ENCODE measurements at places on chromosomes 1 and 21. TPM values are rescaled to one million over a fixed set of nuclear protein-coding genes. Genes with fewer than 3 reads are reported as not detected.

DNA sequence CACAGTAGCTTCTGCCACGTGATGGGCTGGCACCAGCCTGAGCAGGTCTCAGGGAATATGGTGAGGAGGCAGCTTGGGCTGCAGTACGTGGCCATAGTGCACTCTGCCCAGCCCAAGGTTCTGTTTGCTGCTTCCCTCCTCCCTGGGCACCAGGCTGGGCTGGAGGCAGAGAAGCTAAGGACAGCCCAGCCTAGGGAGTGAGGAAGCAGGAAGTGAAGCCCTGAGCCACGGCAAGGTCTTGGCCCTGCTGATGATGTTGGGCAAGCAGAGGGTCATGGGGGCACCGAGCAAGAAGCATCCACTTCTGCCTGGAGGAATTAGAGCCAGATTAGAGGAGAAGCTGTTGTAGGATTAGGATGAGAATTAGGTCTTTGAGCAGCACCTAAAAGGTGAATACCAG lies 326.7 kb upstream of the VAMP3 start:
- H3K36me3 ChIP-seq: no peaks in the 10 kb centered on the region
- H3K27me3 ChIP-seq: no peaks in the 10 kb centered on the region
- H3K27ac ChIP-seq: no peak overlapping the region
- H3K4me1 ChIP-seq: no peaks in the 10 kb centered on the region
- H3K4me3 ChIP-seq: no peak overlapping the region

GRCh38 chr1:156504438-156504813 lies 3.9 kb upstream of the MEF2D start:
- H3K27ac ChIP-seq: peak overlapping the region; percentile 97
- no peaks in the 10 kb centered on the region for H3K27me3 ChIP-seq
- DNase-seq: peak; percentile 37
- peaks cover 7% of the 10 kb centered on the region for H3K36me3 ChIP-seq
- H3K4me1 ChIP-seq: peaks cover 49% of the 10 kb centered on the region
- H3K4me3 ChIP-seq: peak overlapping the region; percentile 62

DNA sequence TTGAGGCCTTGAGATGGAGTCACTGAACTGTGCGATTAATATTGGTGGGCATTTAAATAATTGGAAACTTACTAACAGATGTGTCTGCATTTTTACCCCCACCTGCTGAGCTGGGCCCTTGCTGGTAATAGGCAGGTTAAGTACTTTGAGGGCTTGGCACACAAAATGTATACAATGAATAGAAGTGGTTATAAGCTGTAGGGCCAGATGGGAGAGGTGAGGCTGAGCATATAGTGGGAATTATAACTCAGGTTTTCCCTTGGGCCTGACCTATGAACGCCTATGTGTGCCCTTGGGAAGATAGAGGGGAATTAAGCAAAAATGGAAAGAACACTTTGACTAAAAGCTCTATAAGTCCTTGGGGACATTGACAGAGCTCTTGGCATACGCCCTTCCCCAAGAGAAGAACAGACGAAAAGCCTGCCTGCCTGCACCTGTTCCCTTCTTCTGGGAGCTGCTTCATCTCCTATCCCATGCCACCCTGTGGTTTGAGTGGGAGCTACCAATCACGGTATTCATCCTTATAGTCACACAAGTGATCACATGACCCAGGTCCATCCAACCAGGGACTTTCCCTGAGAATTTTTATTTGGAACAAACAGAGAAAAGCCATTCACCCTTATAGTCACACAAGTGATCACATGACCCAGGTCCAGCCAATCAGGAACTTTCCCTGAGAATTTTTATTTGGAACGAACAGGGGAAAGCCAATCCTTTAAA lies 260.7 kb upstream of the CSF3R start:
- no peak for DNase-seq
- H3K4me3 ChIP-seq: no peak overlapping the region
- H3K27ac ChIP-seq: no peak overlapping the region

- no peak overlapping the region for H3K27ac ChIP-seq
- no peak for DNase-seq
- H3K4me3 ChIP-seq: no peak overlapping the region
- H3K4me1 ChIP-seq: no peaks in the 10 kb centered on the region
- peaks cover 51% of the 10 kb centered on the region for H3K27me3 ChIP-seq
These were observed 379.8 kb upstream of the RUNX1 start for GRCh38 chr21:35428937-35429336.

GRCh38 chr21:35136106-35136505 lies 87.0 kb upstream of the RUNX1 start:
- H3K4me1 ChIP-seq: peaks cover 25% of the 10 kb centered on the region
- no peak overlapping the region for H3K4me3 ChIP-seq
- no peaks in the 10 kb centered on the region for H3K27me3 ChIP-seq
- H3K27ac ChIP-seq: peak overlapping the region; percentile 86
- no peak for DNase-seq
- H3K36me3 ChIP-seq: no peaks in the 10 kb centered on the region

GRCh38 chr1:152546704-152547103 lies 19.9 kb downstream of the LCE3E start:
- H3K27ac ChIP-seq: no peak overlapping the region
- H3K4me3 ChIP-seq: no peak overlapping the region
- peaks cover 24% of the 10 kb centered on the region for H3K27me3 ChIP-seq
- H3K4me1 ChIP-seq: no peaks in the 10 kb centered on the region

- no peak overlapping the region for H3K27ac ChIP-seq
- no peak overlapping the region for H3K4me3 ChIP-seq
- H3K4me1 ChIP-seq: no peaks in the 10 kb centered on the region
- no peaks in the 10 kb centered on the region for H3K36me3 ChIP-seq
- no peaks in the 10 kb centered on the region for H3K27me3 ChIP-seq
These were observed 204.3 kb downstream of the KCNJ6 start for GRCh38 chr21:37711836-37712568.

DNA sequence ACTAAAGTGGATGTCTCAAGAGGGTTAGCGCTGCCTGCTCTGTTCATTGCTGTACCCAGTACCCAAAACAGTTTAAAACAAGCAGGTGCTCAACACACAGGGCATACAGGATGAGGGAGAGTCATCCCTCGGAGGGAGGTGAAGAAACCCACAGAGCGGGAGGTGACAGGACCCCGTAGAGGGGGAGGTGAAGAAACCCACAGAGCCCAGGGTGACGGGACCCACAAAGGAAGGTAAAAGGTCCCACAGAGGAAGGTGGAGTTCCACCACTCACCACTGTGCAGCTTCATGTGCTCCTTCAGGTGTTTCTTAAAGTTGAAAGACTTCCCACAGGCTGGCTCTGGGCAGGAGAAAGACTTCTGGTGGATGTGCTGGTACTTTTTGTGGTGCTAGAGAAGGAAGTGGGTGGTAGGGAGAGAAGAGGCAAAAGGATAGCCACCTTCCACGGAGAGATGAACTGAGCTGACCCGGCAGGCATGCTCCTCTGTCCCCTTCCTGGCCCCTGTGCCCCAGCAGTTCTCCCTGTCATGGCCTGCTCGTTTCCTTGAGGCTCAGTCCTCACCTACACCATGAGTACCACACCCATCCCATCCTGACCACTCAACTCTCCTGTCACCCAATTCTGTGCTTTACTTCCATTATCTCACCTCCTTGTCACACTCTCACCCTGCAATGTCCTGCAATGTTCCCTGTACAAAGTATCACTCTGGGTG lies 5.1 kb downstream of the ZNF692 start:
- no peak overlapping the region for H3K27ac ChIP-seq
- H3K27me3 ChIP-seq: no peaks in the 10 kb centered on the region
- no peak for DNase-seq
- peaks cover 14% of the 10 kb centered on the region for H3K4me1 ChIP-seq
- no peak overlapping the region for H3K4me3 ChIP-seq

- H3K4me3 ChIP-seq: no peak overlapping the region
- no peak for DNase-seq
These were observed 117.3 kb downstream of the UCHL5 start for GRCh38 chr1:192941722-192942411.

GRCh38 chr1:117093870-117094621 lies 27.5 kb downstream of the TRIM45 start:
- H3K27me3 ChIP-seq: no peaks in the 10 kb centered on the region
- no peak overlapping the region for H3K4me3 ChIP-seq
- peak overlapping the region; percentile 93 for H3K27ac ChIP-seq
- peaks cover 31% of the 10 kb centered on the region for H3K36me3 ChIP-seq

Gene TBX19
- 1.6 TPM for total RNA-seq

DNA sequence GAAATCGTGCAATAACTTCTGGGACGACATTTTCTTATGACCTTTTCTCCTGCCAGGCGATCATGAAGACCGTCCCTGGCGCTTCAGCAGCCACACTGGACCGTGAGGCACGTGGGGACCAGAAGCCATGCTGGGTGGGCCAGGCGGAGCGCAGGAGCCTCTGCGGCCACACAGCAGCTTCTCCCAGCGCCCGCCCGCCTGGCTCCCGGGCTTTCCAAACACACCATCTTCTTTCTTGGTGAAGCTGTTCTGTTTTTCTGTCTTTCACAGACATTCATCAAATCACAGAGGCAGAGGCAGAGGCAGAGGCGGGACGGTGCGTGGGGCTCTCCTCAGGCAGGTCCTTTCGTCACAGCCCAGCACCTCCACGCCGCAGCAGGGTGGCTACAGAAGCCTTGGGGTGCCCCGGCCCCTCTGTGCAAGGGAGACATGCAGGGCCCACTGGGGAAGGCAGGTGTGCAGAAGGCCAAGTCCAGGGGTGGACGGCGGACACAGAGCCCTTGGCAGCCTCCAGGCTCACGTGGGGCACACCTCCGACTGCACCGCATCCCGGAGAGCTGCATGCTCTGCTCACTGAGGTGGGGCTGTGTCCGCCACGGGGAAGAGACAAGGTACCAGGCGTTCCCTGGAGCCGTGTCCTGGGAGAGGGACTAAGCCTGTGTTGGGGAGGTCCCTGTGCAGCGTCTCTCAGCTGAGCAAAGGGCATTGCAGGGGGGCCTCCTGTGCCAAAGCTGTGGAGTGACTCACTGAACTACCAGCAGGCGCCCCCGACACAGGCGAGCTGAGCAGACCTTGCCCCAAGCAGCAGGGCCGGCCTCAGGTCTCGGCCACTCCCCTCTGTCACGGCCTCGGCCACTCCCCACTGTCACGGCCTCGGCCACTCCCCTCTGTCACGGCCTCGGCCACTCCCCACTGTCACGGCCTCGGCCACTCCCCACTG lies 2.6 kb upstream of the TMEM240 start:
- H3K4me3 ChIP-seq: no peak overlapping the region
- H3K27me3 ChIP-seq: no peaks in the 10 kb centered on the region
- no peak overlapping the region for H3K27ac ChIP-seq

Gene AUNIP
- 9.4 TPM for total RNA-seq

GRCh38 chr1:48109390-48110013 lies 112.3 kb upstream of the TRABD2B start:
- DNase-seq: peak; percentile 74
- no peak overlapping the region for H3K4me3 ChIP-seq
- H3K27me3 ChIP-seq: no peaks in the 10 kb centered on the region
- H3K36me3 ChIP-seq: peaks cover 30% of the 10 kb centered on the region
- peaks cover 42% of the 10 kb centered on the region for H3K4me1 ChIP-seq

Gene RCSD1
- 0.27 TPM for total RNA-seq

DNA sequence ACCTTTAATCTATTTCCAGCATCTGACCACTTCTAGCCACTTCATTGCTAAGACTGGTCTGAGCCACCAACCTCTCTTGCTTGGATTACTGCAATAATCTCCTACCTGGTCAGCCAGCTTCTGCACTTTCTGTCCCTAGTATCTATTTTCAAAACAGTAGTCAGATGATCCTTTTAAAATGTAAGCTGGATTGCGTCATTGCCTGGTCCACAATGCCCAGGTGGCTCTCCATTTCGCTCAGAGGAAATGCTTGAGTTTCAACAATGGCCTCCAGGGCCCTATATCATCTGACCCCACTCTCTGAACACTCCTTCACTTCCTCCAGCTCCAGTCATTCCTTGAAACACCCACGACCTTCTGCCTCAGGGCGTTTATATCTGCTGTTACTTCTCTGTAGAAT lies 2.3 kb downstream of the FYB2 start:
- no peak for DNase-seq
- peaks cover 8% of the 10 kb centered on the region for H3K4me1 ChIP-seq
- H3K36me3 ChIP-seq: no peaks in the 10 kb centered on the region
- H3K27ac ChIP-seq: no peak overlapping the region
- H3K4me3 ChIP-seq: no peak overlapping the region
- H3K27me3 ChIP-seq: no peaks in the 10 kb centered on the region

GRCh38 chr1:175400766-175401165 lies 208.2 kb upstream of the KIAA0040 start:
- H3K4me3 ChIP-seq: no peak overlapping the region
- no peaks in the 10 kb centered on the region for H3K4me1 ChIP-seq
- no peaks in the 10 kb centered on the region for H3K36me3 ChIP-seq
- no peak for DNase-seq
- H3K27ac ChIP-seq: no peak overlapping the region
- H3K27me3 ChIP-seq: peaks cover 68% of the 10 kb centered on the region
